ENCODE measurements at places on chromosomes 3 and 15.
A peak's percentile ranks its signal among the peaks of the same experiment; 100 is the strongest.

DNA sequence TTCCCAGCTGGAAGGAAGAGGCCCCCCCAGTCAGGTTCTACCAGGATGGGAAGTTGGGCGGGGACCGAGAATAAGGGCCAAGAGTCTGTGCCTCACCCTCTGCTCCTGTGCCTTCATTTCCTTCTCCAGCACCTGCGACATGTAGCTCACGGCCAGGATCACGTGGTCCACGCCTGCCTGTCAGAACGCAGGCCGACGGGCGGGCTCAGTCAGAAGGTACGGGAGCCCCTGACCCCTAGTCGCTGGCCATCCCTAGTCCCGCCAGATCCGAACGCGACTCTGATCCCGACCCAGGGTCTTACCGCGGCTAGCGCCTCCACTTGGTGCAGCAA, 489 bp downstream of the GMPPB start:
- DNase-seq: peak; percentile 60

- no peak for DNase-seq
Measured at GRCh38 chr3:114405202-114405990, 111.6 kb downstream of the TIGIT start.

DNA sequence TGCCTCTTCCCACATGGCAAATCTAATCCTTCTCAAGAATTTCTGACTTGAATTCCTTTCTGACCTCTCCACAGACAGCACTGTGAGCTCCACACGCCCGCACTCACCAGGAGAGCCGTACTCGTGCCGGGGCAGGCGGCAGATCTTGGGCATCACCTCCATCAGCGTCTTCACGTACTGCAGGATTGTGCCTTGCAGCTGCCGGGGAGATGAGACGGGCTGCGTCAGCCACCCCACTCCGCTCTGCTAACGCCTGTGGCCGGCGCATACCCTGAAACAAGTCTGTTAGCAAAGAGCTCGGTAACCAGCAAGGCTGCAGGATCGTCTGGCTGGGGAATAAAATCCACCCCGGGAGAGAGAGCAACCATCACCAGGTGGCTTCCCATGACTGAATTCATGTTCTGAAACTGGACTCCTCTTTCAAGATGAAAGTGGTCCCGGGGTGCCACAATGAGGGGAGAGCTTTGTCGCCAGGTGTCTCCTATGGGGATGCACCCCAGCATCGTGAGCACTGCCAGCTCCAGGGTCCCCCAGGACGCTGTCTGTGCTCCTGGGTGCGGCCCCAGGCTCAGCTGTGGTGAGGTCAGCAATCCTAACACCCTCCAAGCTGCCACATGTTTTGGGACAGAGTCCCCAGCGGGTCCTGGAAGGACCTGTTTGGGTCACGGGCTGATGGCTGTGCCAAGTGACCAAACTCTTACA, 43.4 kb downstream of the NIPA2 start:
- no peak for DNase-seq

DNA sequence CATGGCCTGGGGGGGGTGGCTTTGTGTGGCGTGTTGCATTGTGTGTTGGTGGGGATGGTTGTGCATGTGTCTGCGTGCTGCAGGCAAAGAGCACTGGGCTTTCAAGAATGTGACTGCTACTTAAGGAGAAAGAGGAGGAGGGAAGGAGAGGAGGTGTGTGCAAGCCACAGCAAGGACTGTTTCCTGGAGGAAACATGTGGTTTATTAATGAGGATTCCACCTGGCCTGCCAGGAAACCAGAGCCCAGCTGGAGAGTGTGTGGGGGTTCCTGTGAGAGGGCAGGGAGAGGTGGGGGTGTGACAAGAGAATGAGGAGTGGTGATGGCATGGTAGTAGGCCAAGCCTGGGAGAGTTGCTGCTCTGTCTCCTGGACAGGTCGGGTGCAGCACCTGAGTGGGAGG, 258.1 kb upstream of the ROPN1 start:
- DNase-seq: no peak
